ENCODE measurements at places on chromosomes 7 and 10. TPM values are rescaled to one million over a fixed set of nuclear protein-coding genes. Genes with fewer than 3 reads are reported as not detected.

DNA sequence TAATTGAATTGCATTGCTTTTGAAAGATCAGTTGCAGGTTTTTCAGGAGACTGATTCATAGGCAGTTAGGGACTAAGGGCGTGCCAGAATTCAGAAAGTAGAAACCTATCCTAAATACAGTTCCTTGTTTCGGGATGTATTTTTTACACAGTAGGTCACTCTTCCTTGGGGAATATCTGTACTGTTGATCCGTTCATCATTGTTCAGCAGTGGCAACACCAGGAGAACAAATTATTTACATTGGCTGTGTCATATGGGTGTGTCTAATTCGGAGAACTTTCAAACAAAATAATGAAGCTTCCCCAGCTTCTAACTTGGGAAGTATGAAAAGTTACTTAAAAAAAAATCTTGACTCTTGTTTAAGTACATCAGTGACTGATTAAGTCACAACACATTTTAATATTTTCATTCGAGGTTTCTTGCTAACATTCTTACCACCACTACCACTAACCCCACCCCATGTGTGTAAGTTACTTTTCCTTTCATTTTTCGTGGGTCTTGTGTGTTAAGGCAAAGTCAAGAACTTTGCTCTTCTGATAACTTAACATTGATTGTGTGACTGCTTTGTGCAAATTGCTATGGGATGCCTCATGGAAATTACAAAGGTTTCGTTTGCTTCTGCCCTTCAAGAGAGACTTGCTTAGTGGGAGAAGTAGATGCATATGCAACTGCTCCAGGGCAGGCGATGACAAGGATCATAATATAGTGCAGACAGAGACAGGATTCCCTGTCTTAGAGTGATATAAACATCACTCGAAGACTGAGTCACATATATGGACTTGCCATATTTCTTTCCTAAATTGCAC is 43.8 kb upstream of the RPA3 start:
- no peak overlapping the region for H3K27ac ChIP-seq
- no peaks in the 10 kb centered on the region for H3K27me3 ChIP-seq
- no peak for DNase-seq

DNA sequence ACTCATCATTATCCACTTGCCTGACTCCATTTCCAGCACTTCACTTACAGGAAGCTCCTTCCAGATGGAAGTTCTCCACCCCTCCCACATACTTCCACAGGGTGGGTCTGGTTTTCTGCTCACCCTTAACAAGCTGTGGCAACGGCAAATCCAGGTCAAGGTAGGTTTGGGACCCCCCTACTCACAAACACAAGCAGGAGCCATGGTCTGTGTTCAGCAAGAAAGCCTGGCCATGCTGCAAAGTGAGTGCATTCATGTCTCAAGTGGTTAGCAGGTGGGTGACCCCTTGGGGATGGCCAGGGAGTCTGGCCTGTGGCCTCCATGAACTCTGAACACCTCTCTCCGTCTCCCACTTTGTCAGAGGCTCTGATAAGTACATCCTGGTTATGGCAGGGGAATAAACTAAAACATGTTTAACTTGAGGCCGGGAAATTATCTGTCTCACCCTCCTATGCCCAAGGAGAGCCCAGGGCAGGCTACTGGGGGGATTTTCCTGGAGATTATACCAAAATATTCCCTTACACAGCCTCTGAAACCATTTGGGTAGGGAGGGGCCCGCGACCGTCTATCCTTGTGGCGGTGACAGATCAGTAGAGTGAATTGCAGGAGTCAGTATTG is 844 bp downstream of the XPNPEP1 start:
- H3K4me1 ChIP-seq = peaks cover 10% of the 10 kb centered on the region
- H3K36me3 ChIP-seq = no peaks in the 10 kb centered on the region
- H3K4me3 ChIP-seq = peak overlapping the region; percentile 67

DNA sequence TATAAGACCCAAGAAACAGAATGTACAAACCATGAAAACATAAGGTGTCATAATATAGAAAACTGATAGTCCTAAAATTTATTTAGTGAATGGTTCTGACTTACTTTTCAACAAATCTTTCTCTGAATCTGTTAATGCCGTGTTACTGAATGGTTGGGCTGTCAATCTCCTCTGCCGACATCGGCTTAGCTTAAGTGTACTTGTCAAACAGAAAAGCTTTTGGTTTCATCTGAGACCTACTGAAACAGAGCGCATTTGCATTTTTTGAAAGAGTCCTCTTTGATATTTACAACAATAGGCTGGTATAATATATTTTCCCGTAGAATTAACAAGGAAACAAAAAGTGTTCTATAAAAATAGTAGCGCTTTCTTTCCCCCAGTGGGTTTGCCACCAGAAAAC is 120.9 kb upstream of the ZNF804B start:
- H3K4me3 ChIP-seq = no peak overlapping the region
- H3K4me1 ChIP-seq = no peaks in the 10 kb centered on the region
- DNase-seq = no peak
- H3K36me3 ChIP-seq = no peaks in the 10 kb centered on the region

DNA sequence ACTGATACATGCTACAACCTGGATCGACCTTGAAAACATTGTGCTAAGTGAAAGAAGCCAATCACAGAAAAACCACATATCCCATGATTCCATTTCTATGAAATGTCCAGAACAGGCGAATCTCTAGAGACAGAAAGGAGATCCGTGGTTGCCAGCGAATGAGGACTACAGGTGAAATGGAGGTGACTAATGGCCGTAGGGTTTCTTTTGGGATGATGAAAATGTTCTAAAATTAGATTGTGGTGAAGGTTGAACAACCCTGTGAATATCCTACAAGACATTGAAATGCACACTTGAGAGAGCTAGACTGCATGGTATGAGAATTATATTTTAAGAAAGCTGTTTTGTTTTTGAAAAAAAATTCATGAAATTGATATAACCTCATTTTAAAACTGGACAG is 188.5 kb upstream of the PLXNA4 start:
- H3K4me3 ChIP-seq = no peak overlapping the region
- H3K27ac ChIP-seq = no peak overlapping the region
- DNase-seq = no peak
- H3K4me1 ChIP-seq = no peaks in the 10 kb centered on the region
- H3K36me3 ChIP-seq = no peaks in the 10 kb centered on the region

DNA sequence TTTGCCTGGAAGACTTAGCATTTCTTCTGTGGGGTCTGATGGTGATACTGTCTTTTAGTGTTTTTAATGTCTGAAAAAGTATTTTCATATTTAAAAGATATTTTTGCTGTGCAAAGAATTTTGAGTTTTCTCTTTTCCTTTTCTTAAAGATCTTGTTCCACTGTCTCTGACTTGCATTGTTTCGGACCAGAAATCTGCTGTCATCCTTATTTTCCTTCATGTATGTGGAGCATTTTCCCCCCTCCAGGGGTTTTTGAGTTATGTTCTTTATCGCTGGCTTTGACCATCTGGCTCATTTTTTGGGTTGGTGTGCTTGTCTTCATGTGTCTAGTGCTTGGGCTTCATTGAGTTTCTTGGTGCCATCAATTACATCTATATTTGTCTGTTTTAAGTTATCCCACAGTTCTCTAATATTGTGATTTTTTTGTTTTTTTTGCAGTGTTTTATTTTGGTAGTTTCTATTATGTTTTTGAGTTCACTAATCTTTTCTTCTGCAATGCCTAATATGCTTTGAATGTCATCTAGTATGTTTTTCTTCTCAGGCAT is 119.9 kb downstream of the MGMT start:
- H3K36me3 ChIP-seq = no peaks in the 10 kb centered on the region
- H3K4me3 ChIP-seq = no peak overlapping the region
- DNase-seq = no peak
- H3K27me3 ChIP-seq = no peaks in the 10 kb centered on the region
- H3K27ac ChIP-seq = no peak overlapping the region

DNA sequence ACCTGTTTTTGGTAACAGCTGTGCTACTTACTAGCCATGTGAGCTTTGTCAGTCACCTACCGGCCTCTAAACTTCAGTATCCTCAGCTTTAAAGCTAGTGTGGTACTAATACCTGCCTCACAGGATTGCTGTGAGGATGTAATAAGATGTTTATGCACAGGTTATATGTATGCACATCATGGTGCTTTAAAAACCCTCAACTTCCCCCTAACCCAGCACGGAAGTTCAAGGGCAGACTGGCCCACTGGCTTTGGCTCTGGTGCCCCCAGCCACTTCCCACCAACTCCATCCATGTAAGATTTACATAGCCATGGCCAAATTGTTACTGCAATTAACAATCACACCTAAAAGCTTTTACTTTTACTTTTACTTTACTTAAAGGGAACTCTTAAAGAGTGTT is 676.0 kb upstream of the GALNT17 start:
- H3K27ac ChIP-seq = no peak overlapping the region
- DNase-seq = no peak
- H3K27me3 ChIP-seq = no peaks in the 10 kb centered on the region
- no peak overlapping the region for H3K4me3 ChIP-seq
- H3K4me1 ChIP-seq = peaks cover 8% of the 10 kb centered on the region

GRCh38 chr10:42983591-42983990 is 93.3 kb upstream of the RET start:
- H3K27me3 ChIP-seq = no peaks in the 10 kb centered on the region
- DNase-seq = no peak
- H3K4me3 ChIP-seq = no peak overlapping the region
- no peaks in the 10 kb centered on the region for H3K4me1 ChIP-seq

- DNase-seq = no peak
- no peaks in the 10 kb centered on the region for H3K27me3 ChIP-seq
- no peaks in the 10 kb centered on the region for H3K36me3 ChIP-seq
- H3K4me3 ChIP-seq = no peak overlapping the region
- H3K27ac ChIP-seq = peak overlapping the region; percentile 63
Measured at GRCh38 chr10:112376396-112376790, 2.5 kb downstream of the ACSL5 start.

DNA sequence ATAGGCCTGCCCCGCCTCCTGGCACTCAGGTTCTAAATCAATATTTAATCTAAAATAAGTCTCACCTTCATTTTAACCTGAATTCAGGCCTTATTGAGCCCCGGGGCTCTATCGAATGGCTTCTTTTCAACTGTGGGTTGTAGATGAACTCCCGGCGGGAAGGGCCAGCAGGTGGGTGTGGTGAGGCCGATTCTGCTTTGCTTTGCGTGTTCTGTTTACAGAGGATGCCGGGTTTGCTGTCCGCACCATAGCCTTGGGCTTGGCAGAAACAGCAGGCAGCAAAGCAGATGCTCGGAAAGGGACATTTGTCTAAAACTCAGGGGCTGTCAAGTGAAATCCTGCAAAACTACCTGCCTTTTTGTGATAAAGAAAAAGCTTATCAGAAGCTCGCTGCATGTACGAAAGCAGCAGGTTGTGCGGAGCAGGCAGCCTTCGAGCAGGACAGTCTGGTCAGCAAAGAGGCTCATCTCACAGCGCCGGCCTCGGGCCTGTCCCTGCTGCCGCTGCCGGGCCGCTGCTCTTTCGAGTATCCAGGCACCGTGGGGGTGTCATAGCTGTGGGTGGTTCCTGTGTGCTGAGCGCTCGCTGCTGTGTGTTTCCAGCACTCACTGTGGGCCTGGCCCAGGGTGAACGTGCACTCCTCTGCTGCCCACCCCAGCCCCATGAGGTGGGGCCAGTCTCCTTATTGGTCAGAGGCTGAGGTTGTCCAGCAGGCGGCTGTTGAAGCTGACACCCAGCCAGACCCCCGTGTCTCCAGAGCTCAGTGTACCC is 434.8 kb upstream of the FOXK1 start:
- no peak overlapping the region for H3K27ac ChIP-seq
- no peak for DNase-seq
- no peaks in the 10 kb centered on the region for H3K36me3 ChIP-seq
- no peaks in the 10 kb centered on the region for H3K4me1 ChIP-seq
- no peak overlapping the region for H3K4me3 ChIP-seq

DNA sequence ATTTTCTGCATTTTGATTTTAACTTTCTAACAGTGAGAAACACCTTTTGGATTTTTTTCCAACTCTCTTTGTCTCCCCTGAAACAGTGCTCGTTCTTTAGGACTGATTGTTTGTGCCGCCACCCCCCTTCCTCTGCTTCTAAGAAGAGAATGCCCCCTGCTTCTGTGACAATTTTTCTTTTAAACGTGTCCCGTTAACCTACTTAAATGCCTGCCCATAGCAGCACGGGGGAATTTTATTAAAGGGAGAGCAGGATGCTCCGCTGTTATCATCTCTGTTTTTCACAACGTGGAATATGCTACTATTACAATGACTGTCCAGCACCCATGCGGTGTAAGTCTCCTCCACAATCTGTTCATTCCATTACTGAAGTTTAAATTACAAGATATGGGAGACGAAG is 67.8 kb downstream of the SVIL start:
- no peak overlapping the region for H3K4me3 ChIP-seq
- no peaks in the 10 kb centered on the region for H3K36me3 ChIP-seq
- H3K4me1 ChIP-seq = peaks cover 13% of the 10 kb centered on the region
- no peaks in the 10 kb centered on the region for H3K27me3 ChIP-seq

- H3K36me3 ChIP-seq = no peaks in the 10 kb centered on the region
- DNase-seq = no peak
- no peak overlapping the region for H3K27ac ChIP-seq
Measured at GRCh38 chr10:13873196-13873595, 286.4 kb downstream of the PRPF18 start.

DNA sequence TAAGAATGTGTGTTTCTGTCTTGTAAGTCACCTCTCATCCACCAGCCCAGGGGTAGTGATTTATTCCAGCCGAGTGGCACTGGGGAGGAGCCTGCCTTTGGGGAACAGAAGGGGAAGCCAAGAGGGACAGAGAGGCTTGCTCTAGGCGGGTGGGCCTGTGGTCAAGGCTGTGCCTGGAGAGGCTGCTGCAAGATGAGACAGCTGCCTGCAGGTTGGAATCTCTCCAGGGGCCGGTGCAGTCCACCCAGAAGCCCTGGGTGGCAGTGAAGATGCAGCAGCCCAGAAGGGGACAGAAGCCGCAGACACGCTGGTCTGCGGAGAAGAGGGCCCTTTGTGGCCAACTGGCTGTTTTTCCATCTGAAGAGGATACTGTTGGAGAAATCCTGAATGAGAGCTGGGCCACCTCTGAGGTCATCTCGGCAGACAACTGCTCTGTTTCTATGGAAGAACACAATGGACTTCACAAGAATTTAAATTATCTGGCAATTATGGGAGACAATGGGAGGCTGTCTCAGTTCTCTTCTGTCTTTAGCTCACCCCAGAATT is 175.7 kb downstream of the GFRA1 start:
- H3K36me3 ChIP-seq = no peaks in the 10 kb centered on the region
- DNase-seq = no peak
- H3K4me3 ChIP-seq = no peak overlapping the region

- H3K36me3 ChIP-seq = no peaks in the 10 kb centered on the region
- no peaks in the 10 kb centered on the region for H3K4me1 ChIP-seq
- no peak overlapping the region for H3K27ac ChIP-seq
- H3K4me3 ChIP-seq = no peak overlapping the region
- no peaks in the 10 kb centered on the region for H3K27me3 ChIP-seq
- no peak for DNase-seq
Measured at GRCh38 chr7:121410829-121411596, 14.9 kb upstream of the FAM3C start.

Gene TMEM178B
- 2.8 TPM for total RNA-seq

Gene STAM
- 22.4 TPM for total RNA-seq

Gene GPRIN2
- not detected for total RNA-seq

Gene SCRN1
- 65.2 TPM for total RNA-seq

Gene SLIT1
- total RNA-seq = 0.11 TPM

Gene CALML3
- total RNA-seq = not detected
